Lower leg skin (tissue), 4 donors: ENCODE measurements at places on chromosomes 11 and 22.

- DNase-seq, result no peak
Observed at GRCh38 chr11:120211522-120212258, 858 bp downstream of the OAF start.

DNA sequence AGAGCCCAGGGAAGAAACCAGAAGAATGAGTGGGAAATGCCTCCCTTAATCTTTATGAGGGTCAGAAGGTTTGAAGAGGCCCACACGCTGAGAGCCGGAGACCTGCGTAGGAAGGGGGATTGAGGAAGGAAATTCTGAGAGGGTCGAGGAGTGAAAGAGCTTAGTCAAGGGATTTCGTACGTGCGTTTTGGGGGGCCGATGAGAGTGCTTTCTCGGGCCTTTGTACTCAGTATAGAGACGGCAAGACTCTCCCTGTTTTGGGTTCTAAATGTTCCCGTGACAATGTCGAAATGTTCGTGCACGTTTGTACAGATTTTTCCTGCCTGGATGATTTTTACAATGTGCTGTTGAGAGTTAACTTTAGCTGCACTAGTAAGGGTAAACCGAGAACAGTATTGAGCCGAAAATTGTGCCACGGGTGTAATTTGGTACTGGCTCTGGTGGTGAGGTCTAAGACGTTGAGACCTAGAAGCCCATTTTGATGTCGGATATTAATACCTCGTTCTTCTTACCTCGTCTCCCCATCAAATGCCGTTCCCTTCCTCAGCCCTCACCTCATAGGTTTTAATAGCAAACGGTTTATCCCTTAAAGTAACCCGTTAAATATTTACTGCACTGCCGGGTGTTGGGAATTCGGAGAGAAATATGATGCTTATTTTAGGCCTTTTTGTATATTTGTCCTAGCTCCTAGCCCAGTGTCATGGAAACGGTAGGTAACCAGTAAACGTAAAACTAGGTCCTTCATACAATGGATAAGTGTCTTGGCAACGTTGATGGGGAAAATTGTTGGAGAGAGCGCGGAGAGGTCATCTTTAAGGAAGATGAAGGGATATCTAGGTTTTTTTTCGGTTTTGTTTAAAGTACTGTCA is 734 bp downstream of the C11orf58 start:
- DNase-seq, result no peak

DNA sequence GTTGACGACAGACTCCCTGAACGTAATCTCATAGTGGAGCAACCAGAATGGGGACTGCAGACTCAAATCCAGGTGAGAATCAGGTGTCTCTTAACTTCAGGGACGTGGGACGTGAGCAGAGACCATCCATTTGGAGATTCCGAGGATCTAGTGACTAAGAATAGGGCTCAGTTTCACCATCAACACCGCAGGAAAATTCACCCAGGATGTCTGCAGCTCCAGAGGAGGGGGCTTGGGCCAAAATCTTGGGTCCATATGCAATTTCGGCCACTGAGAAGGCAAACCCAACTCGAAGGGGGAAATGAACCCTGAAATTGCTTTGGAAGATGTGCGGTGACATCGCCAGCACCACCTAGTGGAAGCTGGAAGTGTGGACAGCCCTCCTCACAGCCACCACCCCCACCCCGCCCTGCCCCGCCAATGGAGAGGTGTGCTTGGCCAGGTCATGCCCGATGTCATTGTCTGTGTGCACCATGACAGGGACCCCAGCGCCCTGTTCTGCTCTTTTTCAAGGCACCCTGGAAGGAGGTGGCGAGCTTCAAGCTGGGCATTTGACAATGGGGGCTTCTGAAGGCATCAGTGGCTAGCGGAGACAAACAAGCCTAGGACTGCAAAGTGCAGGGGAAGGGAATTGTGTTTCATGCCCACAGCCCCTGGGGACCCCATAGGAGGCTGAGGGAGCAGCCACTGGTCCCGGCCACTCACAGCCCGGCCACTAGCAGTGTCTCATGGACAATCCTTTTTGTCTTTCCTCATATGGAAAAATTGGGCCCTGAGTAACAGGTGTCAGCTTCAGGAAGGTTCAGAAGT is 24.8 kb downstream of the APOL1 start:
- DNase-seq, result no peak

- no peak for DNase-seq
Observed at GRCh38 chr11:124168796-124169195, 14.3 kb upstream of the OR10D3 start.

- no peak for DNase-seq
Observed at GRCh38 chr11:73390601-73391565, 14.7 kb downstream of the RELT start.

GRCh38 chr11:16745950-16746605 is 7.6 kb downstream of the C11orf58 start:
- DNase-seq, result no peak

- DNase-seq, result no peak
Observed at GRCh38 chr22:49094151-49094550, 733.5 kb downstream of the BRD1 start.

GRCh38 chr22:32219026-32219425 is 14.2 kb upstream of the RFPL2 start:
- DNase-seq, result no peak

GRCh38 chr11:4798427-4799183 is 5.6 kb downstream of the OR52R1 start:
- DNase-seq, result no peak

GRCh38 chr11:124153821-124154220 is 29.3 kb upstream of the OR10D3 start:
- DNase-seq, result no peak

- DNase-seq, result peak; percentile 90
Observed at GRCh38 chr22:41688365-41689211, at the start of gene SNU13. TSS of gene SNU13 (minus strand) at chr22:41688867. CDS start at chr22:41688796, 71 bp downstream.

GRCh38 chr11:1705126-1706052 is 8.4 kb downstream of the KRTAP5-6 start:
- DNase-seq, result peak; percentile 38

DNA sequence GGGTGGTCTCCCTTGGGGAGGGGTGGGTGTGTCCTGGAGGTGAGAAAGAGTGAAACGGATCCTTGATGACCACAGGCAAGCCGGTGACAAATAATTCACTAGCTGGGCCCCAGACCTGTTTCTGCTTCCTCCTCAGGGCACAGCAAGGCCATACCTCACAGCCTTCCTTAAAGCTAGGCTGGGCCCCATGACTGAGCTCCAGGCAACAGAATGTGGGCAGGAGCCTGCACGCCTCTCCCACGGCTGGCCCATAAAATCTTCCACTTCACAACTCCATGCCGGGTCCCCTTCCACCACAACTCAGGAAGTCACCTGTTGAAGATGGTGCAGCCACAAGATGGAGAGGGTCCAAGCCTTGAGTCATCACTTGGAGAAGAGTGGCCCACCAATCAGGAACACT is 23.9 kb downstream of the SLC22A12 start:
- no peak for DNase-seq

- DNase-seq, result no peak
Observed at GRCh38 chr11:95682552-95682951, 107.0 kb downstream of the FAM76B start.
